ENCODE measurements at places on chromosomes 12 and 14. TPM values are rescaled to one million over a fixed set of nuclear protein-coding genes. Genes with fewer than 3 reads are reported as not detected.

DNA sequence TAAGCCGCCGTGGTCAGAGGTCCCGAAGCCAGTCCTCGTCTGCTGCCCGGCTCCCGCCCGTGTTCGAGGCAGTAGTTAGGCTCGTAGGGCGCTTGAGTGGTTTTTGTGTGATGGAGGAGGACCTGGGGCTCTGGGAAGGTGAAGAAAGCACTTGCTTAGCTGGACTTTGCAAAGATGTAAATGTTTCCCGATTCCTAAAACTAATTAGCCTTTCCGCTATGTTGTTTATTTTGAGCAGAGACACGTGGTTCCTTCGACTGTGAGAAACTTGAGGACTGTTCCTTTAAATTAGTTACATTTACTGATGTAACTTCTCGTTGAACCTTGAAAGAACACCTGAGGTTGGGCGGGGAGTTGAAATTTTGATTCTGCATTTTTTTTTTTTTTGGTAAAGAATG lies 33.9 kb downstream of the MIA2 start:
- peak overlapping the region; percentile 99 for H3K27ac ChIP-seq
- peaks cover 4% of the 10 kb centered on the region for H3K4me1 ChIP-seq
- H3K4me3 ChIP-seq = peak overlapping the region; percentile 95
- no peaks in the 10 kb centered on the region for H3K36me3 ChIP-seq

GRCh38 chr12:119299130-119299529 lies 35.4 kb upstream of the CCDC60 start:
- no peak for DNase-seq
- H3K36me3 ChIP-seq = no peaks in the 10 kb centered on the region
- no peaks in the 10 kb centered on the region for H3K27me3 ChIP-seq
- H3K4me3 ChIP-seq = no peak overlapping the region
- no peaks in the 10 kb centered on the region for H3K4me1 ChIP-seq

DNA sequence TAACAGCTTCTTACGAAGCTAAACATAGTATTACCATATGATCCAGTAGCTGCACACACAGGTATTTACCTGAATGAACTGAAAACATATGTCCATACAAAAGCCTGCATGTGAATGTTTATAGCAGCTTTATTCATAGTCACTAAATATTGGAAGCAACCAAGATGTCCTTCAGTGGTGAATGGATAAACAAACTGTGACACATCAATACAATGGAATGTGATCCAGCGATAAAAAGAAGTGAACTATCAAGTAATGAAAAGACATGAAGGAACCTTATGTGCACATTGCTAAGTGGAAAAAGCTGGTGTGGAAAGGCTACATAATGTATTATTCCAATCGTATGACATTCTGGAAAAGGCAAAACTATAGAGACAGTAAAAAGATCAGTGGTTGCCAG lies 38.1 kb upstream of the JDP2 start:
- H3K27ac ChIP-seq = no peak overlapping the region
- H3K4me3 ChIP-seq = no peak overlapping the region
- H3K27me3 ChIP-seq = no peaks in the 10 kb centered on the region

- no peaks in the 10 kb centered on the region for H3K4me1 ChIP-seq
- no peak for DNase-seq
- H3K4me3 ChIP-seq = no peak overlapping the region
- H3K27me3 ChIP-seq = no peaks in the 10 kb centered on the region
Observed at GRCh38 chr12:25106818-25107217, 88.1 kb downstream of the DNAI7 start.

DNA sequence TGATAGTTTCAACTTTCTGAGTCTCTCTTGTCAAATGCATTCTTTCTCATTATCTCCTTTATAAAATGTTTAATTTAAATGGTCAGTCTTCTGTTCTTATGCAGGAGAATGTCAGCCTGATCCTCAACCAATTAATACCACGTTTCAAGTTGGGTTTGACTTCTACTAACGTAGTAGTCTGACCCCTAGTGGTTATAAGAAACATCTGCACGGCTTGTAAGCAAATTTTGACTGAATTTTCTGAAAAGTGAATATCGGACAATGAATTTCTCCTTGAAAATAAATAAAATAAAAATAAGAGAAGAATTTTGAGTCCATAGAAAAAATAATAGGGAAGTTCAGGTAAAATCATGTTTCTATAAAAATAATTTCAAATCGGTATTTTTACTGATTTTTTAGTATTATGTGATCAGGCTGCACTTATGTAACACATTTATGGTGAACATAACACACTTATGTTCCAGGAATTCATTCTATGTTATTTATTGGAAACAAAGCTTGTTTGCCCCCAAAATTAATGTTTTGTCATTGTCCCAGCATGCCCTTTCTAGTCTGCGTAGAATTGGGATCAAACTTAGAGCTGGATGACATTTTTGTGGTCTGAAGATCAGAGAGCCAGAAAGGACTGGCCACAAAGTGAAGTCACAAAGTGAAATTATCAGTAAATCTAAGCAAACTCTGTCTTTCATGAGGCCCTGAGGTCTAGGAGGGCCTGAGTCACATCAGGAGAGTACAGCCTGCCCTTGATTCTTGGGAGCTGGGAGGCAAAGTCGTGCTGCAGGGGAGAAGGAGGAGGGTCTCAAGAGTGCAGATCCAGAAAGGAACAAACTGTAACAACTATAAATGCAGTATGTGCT lies 101.2 kb upstream of the STXBP6 start:
- DNase-seq = no peak
- no peak overlapping the region for H3K27ac ChIP-seq
- no peaks in the 10 kb centered on the region for H3K36me3 ChIP-seq
- H3K4me3 ChIP-seq = no peak overlapping the region

DNA sequence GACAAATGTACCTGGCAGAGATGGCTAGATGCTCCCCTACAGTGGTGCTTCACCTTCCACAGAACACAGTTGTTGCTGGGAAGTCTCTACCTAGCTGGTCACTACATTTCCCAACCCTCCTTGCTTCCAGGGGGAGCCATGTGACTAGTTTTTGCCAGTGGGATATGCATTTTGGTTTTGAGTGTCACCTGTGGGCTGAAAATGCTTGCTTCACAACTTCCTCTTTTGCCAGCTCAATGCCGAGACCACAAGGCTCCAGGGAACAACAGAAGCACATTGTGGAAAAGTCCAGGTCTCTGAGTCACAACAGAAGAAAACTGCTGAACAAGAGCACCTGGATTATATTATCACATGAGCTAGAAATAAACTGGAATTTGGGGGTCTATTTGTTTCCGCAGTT lies 48.5 kb upstream of the ARHGAP5 start:
- H3K36me3 ChIP-seq = no peaks in the 10 kb centered on the region
- DNase-seq = no peak
- H3K4me1 ChIP-seq = no peaks in the 10 kb centered on the region
- no peak overlapping the region for H3K4me3 ChIP-seq
- no peak overlapping the region for H3K27ac ChIP-seq

- peaks cover 17% of the 10 kb centered on the region for H3K4me1 ChIP-seq
- no peaks in the 10 kb centered on the region for H3K36me3 ChIP-seq
- DNase-seq = no peak
- no peaks in the 10 kb centered on the region for H3K27me3 ChIP-seq
- H3K4me3 ChIP-seq = peak overlapping the region; percentile 95
- peak overlapping the region; percentile 93 for H3K27ac ChIP-seq
Observed at GRCh38 chr14:39265033-39265432, 31.3 kb downstream of the MIA2 start.

DNA sequence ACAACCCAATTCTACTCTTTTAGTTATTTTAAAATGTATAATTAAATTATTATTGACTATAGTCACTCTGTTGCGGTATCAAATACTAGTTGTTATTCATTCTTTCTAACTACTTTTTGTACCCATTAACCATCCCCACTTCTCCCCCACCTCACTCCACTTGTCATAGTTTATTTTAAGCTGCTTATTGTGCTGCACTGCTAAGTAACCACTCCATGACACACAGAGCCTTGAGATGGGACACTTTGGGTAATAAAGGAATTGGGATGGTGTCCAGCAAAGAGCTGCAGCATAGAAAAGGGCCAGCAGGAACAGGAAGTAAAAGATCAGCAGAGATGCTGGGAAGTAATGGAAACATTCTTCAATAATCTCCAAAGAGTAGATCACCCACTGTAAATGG lies 123.0 kb downstream of the RPS29 start:
- H3K4me1 ChIP-seq = no peaks in the 10 kb centered on the region
- H3K4me3 ChIP-seq = no peak overlapping the region
- no peaks in the 10 kb centered on the region for H3K27me3 ChIP-seq

DNA sequence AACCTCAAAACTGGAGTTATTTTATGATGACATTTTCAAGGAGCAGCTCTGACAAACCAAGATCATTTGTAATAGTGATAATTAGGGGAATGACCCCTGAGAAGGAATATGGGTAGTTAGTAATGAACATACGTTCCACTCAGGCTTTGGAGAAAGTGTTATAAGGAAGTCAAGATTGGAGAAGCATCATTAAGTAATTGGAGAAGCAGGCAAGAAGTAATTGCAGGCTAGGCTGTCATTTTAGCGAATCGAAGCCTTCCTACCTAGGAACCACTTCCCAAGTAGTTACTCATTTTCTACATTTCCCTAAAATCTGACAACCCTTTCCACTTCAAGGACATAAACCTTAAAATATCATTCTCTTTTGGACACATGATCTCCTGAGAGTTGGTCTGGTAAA lies 1.2 kb downstream of the EDDM3B start:
- no peaks in the 10 kb centered on the region for H3K4me1 ChIP-seq
- H3K36me3 ChIP-seq = no peaks in the 10 kb centered on the region
- no peak for DNase-seq
- no peaks in the 10 kb centered on the region for H3K27me3 ChIP-seq
- no peak overlapping the region for H3K4me3 ChIP-seq

DNA sequence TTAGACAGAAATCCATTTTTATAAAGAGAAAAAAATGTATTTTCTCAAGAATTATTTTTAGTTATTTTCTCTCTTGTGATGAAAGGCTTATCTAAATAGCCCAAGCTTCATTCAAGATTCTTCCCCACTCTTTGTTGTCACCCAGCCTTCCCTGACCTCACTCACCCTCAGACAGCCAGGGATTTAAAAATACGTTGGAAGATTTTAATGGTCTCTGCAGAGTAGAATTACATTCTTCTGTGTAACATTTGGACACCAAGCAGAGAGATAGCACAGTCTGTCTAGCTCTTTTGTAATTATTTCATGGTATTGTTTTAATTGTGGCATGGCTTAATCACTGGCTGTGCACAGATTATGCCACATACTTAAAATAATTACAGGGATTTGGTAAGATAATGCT lies 130.3 kb downstream of the IGF1 start:
- H3K36me3 ChIP-seq = no peaks in the 10 kb centered on the region
- no peaks in the 10 kb centered on the region for H3K4me1 ChIP-seq
- no peak overlapping the region for H3K27ac ChIP-seq
- DNase-seq = no peak
- no peak overlapping the region for H3K4me3 ChIP-seq

- H3K27ac ChIP-seq = no peak overlapping the region
- H3K27me3 ChIP-seq = no peaks in the 10 kb centered on the region
- no peak for DNase-seq
- H3K4me1 ChIP-seq = no peaks in the 10 kb centered on the region
- H3K4me3 ChIP-seq = no peak overlapping the region
Observed at GRCh38 chr14:33642080-33642479, 308.8 kb downstream of the EGLN3 start.

DNA sequence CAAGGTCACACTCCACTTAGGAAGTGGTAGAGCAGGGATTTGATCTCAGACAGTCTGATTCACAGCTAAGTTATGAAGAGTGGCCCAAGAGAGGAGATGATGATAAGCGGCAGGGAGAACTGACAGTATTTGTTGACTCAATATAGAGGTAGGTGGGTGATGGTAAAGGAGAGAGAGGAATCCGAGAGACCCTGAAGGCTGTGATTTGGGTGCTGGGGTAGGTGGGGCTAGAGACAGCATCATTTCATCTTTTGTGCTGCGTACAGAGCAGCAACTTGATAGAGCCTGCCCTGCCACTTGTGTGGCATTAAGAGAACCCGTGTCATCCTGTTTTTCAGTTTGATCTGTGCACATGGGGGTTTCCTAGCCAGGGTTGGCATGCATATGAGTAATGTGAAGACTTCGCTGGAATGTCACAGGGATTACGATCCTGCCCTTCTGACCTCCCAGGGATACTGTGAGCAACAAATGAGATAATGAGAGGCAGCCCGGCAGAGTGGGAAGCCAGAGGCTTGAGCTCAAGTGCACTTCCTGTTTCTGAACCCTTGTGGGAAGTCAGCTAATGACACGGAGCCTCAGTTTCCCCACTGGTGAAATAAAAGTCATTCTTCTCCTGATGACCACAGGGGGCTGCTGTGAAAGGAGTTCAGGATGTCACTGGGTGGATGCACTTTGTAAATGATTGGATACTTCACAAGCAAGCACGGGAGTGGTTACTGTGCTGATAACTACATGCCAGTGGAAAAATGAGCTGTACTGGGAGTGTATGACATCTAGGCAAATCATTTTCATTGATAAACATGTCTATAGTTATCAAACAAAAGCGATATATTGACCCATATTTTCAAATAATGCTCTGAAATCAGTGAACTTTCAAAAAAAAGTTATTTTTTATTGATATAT lies 59.5 kb upstream of the IGF1 start:
- H3K36me3 ChIP-seq = no peaks in the 10 kb centered on the region
- DNase-seq = no peak
- H3K4me3 ChIP-seq = no peak overlapping the region
- H3K27me3 ChIP-seq = no peaks in the 10 kb centered on the region
- H3K4me1 ChIP-seq = no peaks in the 10 kb centered on the region

GRCh38 chr12:1890810-1891209 lies 27.6 kb downstream of the CACNA2D4 start:
- H3K36me3 ChIP-seq = no peaks in the 10 kb centered on the region
- H3K27me3 ChIP-seq = no peaks in the 10 kb centered on the region
- no peak overlapping the region for H3K27ac ChIP-seq
- H3K4me3 ChIP-seq = no peak overlapping the region
- no peak for DNase-seq

DNA sequence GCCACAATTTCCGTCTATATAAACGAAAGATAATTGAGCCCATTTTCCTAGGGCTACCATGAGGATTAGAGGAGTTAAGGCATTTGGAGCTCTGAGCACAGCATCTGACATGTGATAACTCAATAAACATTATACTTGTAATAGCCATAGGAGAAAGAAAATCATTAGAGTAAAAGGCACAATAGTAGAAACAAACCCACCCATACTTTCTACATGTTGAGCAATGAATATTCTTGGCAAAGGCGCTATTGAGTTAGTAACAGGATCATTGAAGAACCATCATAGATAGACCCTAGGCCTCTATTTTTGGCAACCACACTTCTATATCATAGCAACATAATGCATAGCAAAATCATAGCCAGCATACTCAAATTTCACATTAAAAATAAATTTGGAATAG lies 664.1 kb downstream of the NOVA1 start:
- no peaks in the 10 kb centered on the region for H3K36me3 ChIP-seq
- DNase-seq = no peak
- H3K4me3 ChIP-seq = no peak overlapping the region

AQP6 gene
- not detected for total RNA-seq

ARID4A gene
- total RNA-seq = 12.5 TPM

SPTB gene
- total RNA-seq = 2.7 TPM

FAIM2 gene
- total RNA-seq = 2.9 TPM

CATSPERB gene
- 0.82 TPM for total RNA-seq

CFAP54 gene
- total RNA-seq = 0.22 TPM

TTC6 gene
- 0.82 TPM for total RNA-seq

LUM gene
- total RNA-seq = 5.1 TPM

NUAK1 gene
- 1.1 TPM for total RNA-seq

HRK gene
- total RNA-seq = 1.00 TPM

SOX5 gene
- 0.53 TPM for total RNA-seq

Data from esophagus squamous epithelium (tissue), 5 donors.